ENCODE measurements at places on chromosomes 7 and 10. TPM values are rescaled to one million over a fixed set of nuclear protein-coding genes. Genes with fewer than 3 reads are reported as not detected.

HKDC1 gene
- not detected for total RNA-seq

STEAP1 gene
- 0.27 TPM for total RNA-seq

MUC3A gene
- under 0.01 TPM for total RNA-seq

CYP3A7 gene
- not detected for total RNA-seq

ADAM8 gene
- total RNA-seq: 146 TPM

LRRD1 gene
- under 0.01 TPM for total RNA-seq

HOXA4 gene
- total RNA-seq: 1.1 TPM

ZNF277 gene
- total RNA-seq: 29.1 TPM

SLC26A5 gene
- total RNA-seq: not detected

NYAP1 gene
- total RNA-seq: under 0.01 TPM

GIGYF1 gene
- total RNA-seq: 36.9 TPM

TUBB8 gene
- total RNA-seq: not detected

RTKN2 gene
- 0.27 TPM for total RNA-seq

PIK3CG gene
- total RNA-seq: 51.2 TPM

AGR2 gene
- total RNA-seq: 0.27 TPM

PRKAR1B gene
- 11.6 TPM for total RNA-seq

HOGA1 gene
- not detected for total RNA-seq

KCNIP2 gene
- 0.27 TPM for total RNA-seq

TFEC gene
- 26.4 TPM for total RNA-seq

CALML3 gene
- total RNA-seq: not detected

METTL2B gene
- 13.5 TPM for total RNA-seq

SFRP5 gene
- total RNA-seq: 1.9 TPM

PDCD11 gene
- 35.0 TPM for total RNA-seq

CAPZA2 gene
- total RNA-seq: 57.4 TPM

Data from hematopoietic multipotent progenitor cell (in vitro differentiated cells).